ENCODE measurements at places on chromosomes 2 and 18.

DNA sequence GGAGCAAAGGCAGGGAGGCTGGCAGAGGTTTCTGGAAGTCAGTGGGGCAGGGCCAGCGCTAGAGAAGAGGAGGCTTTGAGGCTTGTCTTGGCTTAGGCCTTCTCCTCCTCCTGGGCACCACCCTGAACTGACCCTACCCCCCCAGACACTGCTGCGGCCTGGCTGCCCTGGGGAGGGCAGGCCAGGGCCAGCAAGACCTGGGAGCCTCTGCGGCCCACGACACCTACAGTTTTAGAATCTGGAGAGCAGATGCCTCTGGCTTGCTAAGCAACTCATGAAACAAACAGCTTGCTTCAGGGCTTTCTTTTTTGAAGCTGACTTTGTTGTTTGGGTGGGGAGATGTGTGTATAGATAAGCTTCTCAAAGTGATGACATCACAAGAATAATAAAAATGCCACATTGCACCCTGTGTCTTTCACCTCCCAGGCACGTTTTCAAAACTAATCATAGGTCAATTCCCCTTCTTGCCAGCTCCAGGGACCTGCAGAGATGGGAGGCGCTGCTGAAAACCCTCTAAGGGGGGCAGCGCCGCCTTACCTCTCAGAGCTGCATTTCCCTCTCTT lies 46.2 kb upstream of the SMAD7 start:
- no peak for DNase-seq

- no peak for DNase-seq
Observed at GRCh38 chr18:29241199-29241598, 1064.3 kb upstream of the CDH2 start.

GRCh38 chr18:78980279-78980771 lies 707 bp downstream of the SALL3 start:
- DNase-seq: no peak

GRCh38 chr2:166591226-166591625 lies 97.2 kb upstream of the SCN7A start:
- no peak for DNase-seq

DNA sequence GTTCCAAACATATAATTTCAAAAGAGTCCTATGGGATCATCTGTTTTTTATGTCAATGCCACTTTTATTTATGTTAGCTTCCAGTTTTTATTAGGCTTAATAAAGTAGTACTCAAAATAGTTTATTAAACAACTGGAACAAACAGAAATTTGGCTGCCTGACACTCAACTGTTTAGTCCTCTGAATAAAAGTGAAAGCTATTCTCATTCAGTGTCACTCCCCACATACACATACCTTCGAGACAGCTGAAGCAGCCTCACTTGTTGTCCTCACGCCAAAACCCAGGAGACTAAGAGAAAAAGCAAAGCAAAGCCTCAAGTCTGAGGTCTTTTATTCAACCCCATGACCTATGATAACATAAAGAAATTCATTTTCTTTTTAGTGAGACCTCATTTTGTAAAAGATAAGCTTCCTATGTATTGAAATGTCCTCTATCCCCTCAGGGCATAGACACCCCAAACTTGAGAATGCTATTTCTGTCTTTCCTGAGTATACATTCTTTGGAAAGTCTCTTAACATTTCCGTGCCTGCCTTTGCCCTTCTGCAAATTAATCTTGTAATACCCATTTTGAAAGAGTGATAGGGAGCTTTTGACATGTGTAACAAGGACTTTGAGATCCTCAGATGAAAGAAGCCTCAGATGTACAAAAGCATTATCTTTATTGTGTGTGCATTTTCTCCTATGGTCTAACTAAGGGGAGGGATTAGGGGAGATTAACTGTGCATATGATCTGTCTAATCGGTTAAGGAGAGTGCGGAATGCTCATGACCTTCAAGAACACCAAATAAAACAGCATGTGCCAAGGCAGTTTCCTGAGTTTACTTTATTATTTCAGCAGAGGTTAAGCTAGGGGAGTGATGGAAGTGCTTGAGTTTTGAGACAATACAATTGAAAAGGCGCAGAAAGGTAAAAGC lies 1523.7 kb upstream of the PIK3C3 start:
- no peak for DNase-seq

All from globus pallidus (tissue), 1 donor.